ENCODE measurements at places on chromosomes 2 and 18.
A peak's percentile ranks its signal among the peaks of the same experiment; 100 is the strongest.

DNA sequence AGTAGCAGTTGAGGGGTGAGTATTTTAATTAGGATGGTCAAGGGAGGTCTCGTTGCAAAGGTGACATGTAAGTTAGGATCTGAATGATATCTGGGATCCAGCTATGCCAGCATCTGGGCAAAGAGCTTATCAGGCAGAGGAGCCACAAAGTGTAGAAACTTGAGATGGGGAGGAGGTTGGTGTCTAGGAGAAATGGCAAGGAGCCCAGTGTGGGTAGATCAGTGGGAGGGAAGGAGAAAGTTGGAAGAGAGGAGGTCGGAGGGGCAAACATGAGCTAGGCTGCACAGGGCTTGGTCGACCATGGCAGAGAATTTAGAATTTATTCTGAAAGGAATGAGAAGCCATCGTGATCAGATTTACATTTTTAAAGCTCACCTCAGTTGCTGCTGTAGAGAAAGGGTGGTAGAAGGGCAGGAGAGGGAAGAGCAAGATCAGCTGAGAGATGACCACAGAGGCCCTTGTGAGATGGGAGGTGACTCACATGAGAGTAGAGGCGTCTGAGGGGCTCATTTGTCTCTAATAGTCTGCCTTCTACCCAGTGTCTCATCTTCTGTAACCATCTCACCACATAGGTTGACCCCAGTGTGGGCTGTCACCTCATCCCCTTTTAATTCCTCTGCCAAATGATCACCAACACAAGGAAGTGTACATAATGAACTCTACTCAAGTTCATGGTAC, 170.0 kb downstream of the ETAA1 start:
- no peak for DNase-seq

DNA sequence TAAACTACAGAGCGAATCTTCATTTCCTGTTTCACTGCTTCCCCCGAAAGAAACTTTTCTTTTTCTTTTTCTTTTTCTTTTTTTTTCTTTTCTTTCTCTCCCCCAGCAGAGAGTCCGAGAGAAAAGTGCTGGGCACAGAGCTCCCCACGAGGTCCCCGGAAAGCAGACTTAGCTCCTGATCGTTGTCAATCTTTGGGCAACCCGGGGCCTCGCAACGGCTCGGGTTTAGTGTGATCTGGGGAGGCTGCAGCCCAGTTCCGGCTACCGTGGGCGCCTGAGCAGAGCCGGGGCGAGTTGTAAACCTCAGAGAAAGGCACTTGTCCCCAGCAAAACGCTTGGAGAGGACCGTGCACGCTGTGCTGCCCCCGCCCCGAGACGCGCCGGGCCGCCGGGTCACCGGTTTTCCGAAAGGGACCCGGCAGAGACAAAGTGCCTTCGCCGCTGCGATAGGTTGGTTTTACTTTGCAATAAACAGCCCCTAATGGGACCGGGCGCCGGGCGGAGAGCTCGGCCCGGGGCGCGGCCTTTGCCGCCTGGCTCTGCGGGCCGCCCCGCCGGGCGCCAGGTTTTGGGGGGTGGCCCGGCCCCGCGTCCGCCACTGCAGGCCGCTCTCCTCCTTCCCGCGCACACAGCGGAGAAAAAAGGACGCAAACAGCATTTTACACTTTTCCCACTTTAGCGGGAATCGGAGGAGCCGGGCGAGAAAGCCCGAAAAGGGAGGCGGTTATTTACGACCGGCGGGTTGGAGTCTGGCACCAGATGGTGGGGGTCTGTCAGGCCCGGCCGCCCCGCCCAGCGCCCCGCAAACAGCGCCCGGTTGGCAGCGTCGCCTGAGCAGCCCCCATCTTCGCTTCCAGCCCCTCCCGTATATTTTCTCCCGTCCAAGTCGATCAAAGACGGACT, 136.0 kb downstream of the INSIG2 start:
- peak; percentile 27 for DNase-seq

- no peak for DNase-seq
Measured at GRCh38 chr2:5695654-5696403, 3.6 kb downstream of the SOX11 start.

DNA sequence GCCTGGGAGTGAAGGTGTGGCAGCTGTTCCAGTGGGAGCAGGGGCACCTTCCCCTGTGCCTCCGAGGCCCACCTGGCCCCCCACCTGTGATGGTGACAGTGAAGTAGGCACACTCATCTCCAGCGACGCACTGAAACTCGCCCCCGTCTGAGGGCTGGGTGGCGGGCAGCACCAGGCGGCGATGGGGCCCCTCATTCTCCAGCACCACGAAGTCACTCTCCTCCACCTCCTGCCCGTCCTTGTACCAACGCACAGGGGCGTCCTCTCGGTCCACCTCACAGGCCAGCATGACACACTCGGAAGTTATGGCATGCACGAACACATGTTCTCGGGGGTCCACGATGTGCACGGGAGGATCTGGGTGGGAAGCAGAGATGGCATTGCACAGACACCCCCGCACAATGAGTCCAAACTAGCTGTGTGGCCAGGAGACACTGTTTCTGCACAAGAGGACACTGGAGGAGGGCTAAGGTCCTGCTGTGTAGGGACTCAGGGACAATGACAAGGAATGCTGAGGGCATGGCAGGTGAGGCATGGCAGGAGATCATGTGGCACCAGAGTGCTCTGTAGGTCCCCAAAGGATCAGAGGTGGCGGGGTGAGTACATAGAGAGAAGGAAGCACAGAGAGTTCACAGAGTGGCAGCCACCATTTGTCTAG, 7.9 kb downstream of the OBSL1 start:
- no peak for DNase-seq

GRCh38 chr2:117856415-117857210, 42.1 kb downstream of the DDX18 start:
- DNase-seq, result no peak

- DNase-seq, result no peak
Measured at GRCh38 chr2:79576451-79576850, 63.6 kb downstream of the CTNNA2 start.

GRCh38 chr2:120014226-120014980, 1.5 kb downstream of the EPB41L5 start:
- DNase-seq, result no peak

GRCh38 chr2:58063641-58064040, 17.0 kb downstream of the VRK2 start:
- DNase-seq, result no peak

- no peak for DNase-seq
Measured at GRCh38 chr18:9260388-9261380, 73.9 kb upstream of the TWSG1 start.

- no peak for DNase-seq
Measured at GRCh38 chr2:227881866-227882517, 10.6 kb downstream of the DAW1 start.

GRCh38 chr2:117126656-117127055, 687.8 kb upstream of the DDX18 start:
- DNase-seq, result no peak

GRCh38 chr2:223936862-223937326, 8.2 kb downstream of the WDFY1 start:
- DNase-seq, result no peak

GRCh38 chr2:32772638-32773447, 145.0 kb downstream of the TTC27 start:
- no peak for DNase-seq

GRCh38 chr18:35136248-35136647, 95.0 kb downstream of the MAPRE2 start:
- DNase-seq, result no peak

DNA sequence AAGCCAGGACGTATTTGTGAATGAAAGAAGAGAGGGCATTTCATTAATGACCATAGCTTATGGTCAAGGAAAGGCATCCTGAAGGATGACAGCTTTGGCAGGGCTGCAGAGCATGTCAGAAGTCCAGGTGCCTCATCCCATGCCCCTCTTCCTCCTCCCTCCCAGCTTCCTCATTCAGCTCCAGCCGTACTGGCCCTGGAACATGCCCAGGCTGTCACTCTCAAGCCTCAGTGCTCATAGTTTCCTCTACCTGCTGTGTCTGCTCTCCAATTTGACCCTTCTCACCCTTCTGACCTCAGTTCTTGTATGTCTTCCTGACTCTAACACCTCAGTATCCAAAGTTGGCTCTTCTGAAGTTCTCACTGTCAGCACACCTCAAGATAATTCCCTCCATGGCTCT, 695.8 kb upstream of the HS6ST1 start:
- no peak for DNase-seq

- DNase-seq, result no peak
Measured at GRCh38 chr2:103667335-103667884, 905.6 kb downstream of the TMEM182 start.

- DNase-seq, result no peak
Measured at GRCh38 chr2:237972211-237972610, 5.4 kb downstream of the UBE2F start.

Measured in stimulated activated CD4-positive, alpha-beta T cell treated with anti-CD3 and anti-CD28 coated beads, TNF-alpha, amount 100 ng/mL, for 24 hours (primary cell).